ENCODE measurements at places on chromosomes 4 and X. TPM values are rescaled to one million over a fixed set of nuclear protein-coding genes. Genes with fewer than 3 reads are reported as not detected.
A peak's percentile ranks its signal among the peaks of the same experiment; 100 is the strongest.

Gene DMRTC1B
- 0.61 TPM for total RNA-seq

Gene PRDX4
- total RNA-seq: 43.3 TPM

Gene FHIP1A
- total RNA-seq: 33.6 TPM

Gene ALPK1
- total RNA-seq: 23.0 TPM

Gene FGFBP2
- 0.75 TPM for total RNA-seq

Gene SSX2B
- not detected for total RNA-seq

Gene TMEM31
- total RNA-seq: not detected

DNA sequence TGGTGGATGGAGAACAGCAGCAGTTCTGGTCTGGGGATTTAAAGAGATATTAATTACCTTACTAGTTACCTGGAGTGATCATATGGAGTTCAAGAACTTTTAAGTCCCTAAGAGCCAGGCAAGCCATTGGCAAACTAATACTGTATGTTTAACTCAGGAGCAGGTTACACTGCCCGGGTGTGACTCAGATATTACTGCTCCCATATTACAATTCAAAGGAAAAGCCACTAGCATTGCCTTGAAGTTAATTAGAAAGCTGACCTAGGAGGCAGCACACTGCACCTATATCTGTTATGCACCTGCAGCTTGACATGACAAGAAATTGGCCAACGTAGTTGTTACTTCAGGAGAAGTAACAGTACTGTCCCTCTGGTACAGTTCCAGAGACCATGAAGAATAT, 47.2 kb downstream of the GRK4 start:
- no peak for DNase-seq

GRCh38 chr4:140296335-140297220, 76.9 kb upstream of the SCOC start:
- peak; percentile 38 for DNase-seq

GRCh38 chr4:93897559-93897958, 69.0 kb downstream of the ATOH1 start:
- DNase-seq: no peak

DNA sequence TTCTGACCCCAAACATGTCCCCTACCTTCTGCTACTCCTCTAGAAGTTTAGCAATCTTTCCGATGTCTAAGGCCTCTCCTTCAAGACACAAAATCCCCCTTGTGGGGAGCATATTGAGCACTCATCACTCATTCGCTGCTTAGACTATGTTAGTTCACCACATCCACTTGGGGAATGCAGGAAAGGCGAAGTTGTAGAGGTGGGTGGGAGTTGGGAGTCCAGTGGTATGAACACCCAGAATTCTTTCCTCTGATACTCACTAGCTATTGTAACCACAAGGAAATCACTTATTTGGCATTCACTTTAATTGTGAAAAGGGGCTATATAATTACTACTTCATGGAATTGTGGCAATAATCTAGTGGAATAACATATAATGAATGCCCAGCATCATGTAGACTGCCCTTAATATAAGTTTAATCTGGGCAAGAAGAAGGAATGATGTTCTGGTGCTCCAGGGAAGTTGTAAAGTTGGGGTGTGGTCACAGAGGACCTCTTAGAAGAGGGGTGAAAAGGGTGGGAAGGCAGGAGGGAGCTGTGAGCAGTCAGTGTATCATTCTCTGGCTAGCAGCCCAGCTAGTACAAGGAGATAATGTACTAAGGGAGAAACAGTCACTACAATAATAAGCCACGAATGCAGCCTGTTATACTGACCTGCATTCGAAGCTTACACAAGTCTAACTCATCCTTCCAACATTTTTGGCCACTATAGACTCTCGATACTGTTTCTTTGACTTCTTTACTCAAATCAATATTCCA, 468.2 kb upstream of the DIPK2B start:
- DNase-seq: no peak

- DNase-seq: no peak
Measured at GRCh38 chrX:21973321-21974010, 33.0 kb downstream of the SMS start.

GRCh38 chr4:184355111-184355604, 119.2 kb downstream of the IRF2 start:
- DNase-seq: peak; percentile 39

- no peak for DNase-seq
Measured at GRCh38 chrX:106178826-106179225, 10.7 kb downstream of the PWWP3B start.

DNA sequence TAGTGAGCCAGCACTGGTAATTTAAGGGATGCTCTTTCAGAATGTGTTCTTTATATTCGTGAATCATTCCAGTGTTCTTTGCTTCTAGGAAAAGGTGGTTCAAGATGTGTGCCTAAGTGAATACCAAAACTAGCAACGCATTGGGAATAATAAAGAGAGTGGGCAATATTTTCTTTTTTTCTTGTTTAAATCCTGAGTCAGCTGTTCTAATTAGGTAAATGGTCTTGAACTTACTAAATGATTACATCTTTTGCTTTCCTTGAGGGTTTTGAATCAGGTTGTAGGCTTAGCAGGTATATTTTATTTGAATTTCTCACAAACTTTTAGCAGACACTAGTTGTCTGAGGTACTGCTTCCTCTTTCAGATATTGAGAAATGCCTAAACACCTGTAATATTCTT, 29.5 kb downstream of the ENPEP start:
- no peak for DNase-seq

GRCh38 chr4:130760246-130760645, 1664.3 kb downstream of the C4orf33 start:
- DNase-seq: no peak

DNA sequence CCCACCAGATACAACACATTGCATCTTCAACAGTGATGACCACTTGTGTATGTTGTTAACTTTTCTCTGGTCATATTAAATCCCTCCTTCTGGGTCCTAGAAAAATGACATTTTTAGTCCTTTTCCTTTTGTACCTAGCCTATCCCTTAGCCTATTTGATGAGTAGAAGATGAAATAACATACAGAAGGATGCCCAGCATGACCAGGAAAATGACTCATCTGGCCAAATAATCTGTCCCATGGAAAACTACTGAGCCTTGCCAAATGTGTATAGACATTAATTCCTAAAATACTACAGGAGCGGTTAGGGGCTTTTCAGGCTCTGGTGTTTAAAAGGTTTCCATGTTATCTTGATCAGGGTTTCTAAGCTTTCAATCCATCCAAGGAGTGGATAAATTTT, 129.0 kb upstream of the KCNIP4 start:
- DNase-seq: no peak

DNA sequence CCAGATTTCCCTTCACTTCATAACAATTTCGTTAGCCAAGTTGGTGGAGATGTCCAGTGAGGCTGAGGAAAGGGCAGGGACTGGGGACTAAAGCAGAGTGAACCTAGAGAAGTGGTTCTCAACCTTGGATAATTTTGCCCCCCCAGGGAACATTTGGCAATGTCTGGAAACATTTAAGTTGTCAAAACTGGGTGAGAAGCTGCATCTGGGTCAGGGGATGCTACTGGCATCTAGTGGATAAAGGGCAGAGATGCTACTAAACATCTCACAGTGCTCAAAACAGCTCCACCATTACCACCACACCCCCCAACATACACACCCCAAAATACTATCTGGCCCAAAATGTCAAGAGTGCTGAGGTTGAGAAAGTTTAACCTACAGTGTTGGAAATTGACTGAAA, 32.0 kb upstream of the FGF16 start:
- no peak for DNase-seq

GRCh38 chr4:187618701-187619281, 376.8 kb upstream of the ZFP42 start:
- no peak for DNase-seq

DNA sequence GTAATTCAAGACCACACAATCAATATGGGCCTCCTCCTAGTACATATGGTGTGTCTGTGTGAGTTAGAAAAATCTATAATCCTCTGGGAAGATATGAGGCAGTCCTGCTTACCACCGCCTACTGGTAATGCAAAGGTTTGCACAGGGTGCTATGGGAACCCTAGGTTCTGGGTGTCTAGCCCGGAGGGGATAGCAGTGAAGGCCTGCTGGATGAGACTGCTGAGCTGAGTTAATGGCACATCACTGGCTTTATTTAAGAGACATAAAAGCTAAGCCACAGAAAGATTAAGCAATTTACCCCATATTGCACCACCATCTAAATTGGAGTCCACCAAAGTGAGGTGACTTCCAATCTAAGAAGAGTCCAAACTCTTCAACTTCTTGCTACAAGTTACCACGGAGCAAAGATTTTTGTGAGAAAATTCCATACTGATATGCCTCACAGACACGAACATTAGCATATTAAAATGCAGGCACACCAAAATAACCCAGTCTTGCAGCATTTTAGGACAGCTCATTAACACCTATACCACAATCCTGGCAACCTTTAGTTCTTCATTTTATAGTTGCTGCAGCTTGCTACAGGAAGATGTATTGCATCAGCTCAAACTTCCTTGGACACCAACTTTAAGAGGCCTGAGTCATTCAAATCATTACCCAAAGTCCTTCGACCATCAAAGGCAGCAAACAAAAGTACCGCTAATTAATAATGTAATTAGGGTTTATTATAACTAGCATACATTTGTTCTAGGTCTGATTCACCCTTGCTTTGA, 13.7 kb downstream of the DGKK start:
- DNase-seq: no peak

GRCh38 chrX:29922607-29923006, 292.8 kb upstream of the MAGEB2 start:
- no peak for DNase-seq

- no peak for DNase-seq
Measured at GRCh38 chr4:36823199-36823967, 421.2 kb upstream of the NWD2 start.
